HCT116 (cell line): ENCODE measurements at places on chromosomes 3 and 15. TPM values are rescaled to one million over a fixed set of nuclear protein-coding genes. Genes with fewer than 3 reads are reported as not detected.

DNA sequence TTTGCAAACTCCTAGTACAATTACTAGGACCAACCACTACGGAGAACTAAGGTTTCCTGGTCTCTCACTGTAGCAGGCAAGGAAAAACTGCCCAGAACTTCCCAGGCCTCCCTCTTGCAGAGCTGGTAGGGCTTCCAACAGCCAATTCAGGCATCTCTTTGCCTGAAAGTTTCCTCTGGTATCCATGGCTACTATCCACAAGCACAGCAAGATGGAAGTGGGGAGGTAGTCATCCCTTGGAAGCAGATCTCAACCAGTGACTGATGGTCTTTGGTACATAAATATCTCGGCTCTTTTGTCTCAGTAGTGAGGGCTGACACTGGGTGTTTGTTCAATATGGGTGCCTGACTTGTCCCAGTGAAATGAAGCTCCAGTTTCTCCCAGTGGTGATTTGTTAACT, 201.3 kb upstream of the MRPL3 start:
- H3K4me1 ChIP-seq: no peaks in the 10 kb centered on the region
- H3K4me3 ChIP-seq: no peak overlapping the region
- H3K36me3 ChIP-seq: no peaks in the 10 kb centered on the region
- no peak for DNase-seq
- H3K27ac ChIP-seq: no peak overlapping the region

GRCh38 chr3:102532901-102533300, 98.1 kb downstream of the ZPLD1 start:
- no peaks in the 10 kb centered on the region for H3K4me1 ChIP-seq
- H3K27ac ChIP-seq: no peak overlapping the region
- no peak for DNase-seq
- no peaks in the 10 kb centered on the region for H3K36me3 ChIP-seq

- H3K4me1 ChIP-seq: no peaks in the 10 kb centered on the region
- no peak for DNase-seq
- H3K36me3 ChIP-seq: no peaks in the 10 kb centered on the region
- 0 out of 2 replicates have a peak, but pooled peaks cover 3% of the 10 kb centered on the region for H3K27me3 ChIP-seq
- H3K4me3 ChIP-seq: no peak overlapping the region
- H3K27ac ChIP-seq: no peak overlapping the region
These were observed 46.4 kb upstream of the IQSEC1 start for GRCh38 chr3:13119471-13120220.

DNA sequence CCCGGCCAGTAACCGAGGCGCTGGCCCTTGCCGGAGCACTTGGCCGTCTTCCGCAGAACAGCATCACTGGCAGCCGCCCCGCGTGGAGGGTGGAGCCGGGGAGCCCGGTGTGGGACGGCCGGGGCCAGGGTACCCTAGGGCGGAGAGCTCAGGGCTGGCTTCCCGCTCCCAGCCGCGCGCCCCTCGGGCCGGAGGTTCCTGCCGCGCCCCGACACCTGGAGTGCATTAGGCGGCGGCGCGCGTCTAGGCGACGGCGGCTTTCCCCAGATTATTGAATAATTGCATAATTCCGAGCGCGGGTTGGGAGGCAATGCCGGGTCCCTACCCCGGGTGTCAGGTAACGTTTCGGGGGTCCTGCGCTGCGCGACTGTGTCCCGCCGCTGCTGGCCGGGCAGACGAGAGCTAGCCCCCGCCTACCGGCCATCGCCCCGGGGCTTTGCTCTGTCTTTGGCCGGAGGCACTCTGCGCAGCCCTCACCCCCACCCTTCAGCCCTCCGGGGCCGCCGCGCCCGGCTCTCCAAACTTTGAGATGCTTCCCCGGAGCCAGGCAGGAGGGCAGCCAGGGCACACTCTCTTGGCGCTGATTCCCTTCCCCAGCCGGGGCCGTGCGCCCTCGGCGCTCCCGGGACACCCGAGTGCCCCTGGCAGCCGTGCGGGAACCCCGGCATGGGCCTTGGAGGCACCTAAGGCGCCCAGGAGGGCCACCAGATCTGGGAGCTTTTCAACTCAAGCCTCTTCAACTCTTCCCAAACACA, 749 bp downstream of the ITGA11 start:
- H3K4me3 ChIP-seq: no peak overlapping the region
- H3K4me1 ChIP-seq: no peaks in the 10 kb centered on the region
- no peak overlapping the region for H3K27ac ChIP-seq

DNA sequence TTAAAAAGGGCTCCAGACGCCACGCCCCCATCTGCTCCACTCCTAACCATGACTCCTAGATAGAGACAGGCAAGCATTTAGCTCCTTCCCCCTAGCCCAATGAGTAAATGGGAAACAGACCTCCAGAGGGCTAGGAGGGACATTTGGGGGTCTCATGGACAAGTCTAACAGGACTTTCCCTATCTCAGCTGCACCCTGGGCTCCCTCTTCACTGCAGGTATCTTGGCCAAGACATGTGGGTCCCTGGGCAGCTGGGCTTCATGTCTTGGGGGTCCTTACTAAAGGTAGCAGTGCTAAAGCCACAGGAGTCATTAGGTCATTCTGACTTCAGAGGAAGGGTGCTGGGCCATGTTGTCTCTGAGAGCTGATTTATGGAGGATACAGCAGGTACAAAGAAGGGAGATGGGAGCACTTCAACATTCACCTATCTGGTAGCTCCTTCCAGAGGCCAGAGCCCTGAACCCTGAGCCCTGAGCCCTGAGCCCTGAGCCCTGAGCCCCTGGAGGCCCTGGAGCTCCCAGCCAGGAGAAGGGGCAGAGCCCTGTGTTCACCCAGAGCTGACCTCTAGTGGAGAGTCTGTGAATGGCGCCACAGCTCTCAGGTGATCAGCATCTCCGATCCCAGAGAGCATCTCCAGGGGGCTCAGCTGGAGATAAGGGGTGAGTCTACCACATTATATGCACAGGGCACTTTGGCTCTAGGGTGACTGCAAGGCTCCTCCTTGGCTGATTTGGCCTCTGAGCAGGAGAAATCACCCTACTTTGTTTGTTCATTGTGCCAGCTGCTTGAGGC, 40.1 kb upstream of the EPHB1 start:
- no peak overlapping the region for H3K27ac ChIP-seq
- H3K27me3 ChIP-seq: peaks cover 27% of the 10 kb centered on the region; the same call in 1 of the 2 replicates
- DNase-seq: peak; percentile 10
- no peaks in the 10 kb centered on the region for H3K4me1 ChIP-seq
- H3K4me3 ChIP-seq: no peak overlapping the region

DNA sequence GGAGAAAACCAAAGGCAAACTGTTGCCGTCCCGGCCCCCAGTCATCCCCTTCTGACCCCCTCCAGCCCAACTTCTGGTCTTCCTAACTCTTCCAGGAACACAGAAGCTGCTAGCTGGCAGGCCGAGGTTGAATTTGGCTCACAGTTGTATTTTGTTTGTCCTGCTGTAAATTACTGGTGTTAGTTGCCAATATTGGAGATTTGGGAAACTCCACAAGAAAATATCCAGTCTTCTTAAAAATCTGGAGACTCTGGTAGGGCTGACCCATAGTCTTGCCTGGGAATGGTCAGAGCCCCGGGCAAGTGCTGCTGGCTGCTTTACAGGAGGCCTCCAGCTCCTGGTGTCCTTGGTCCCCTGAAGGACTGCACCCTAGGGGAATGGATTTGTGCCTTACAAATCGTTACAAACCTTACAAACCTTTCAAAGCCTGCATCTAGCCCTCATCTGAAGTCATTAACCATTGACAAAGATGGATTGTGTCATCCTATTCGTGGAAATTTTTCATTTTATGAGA, 112.0 kb upstream of the MCTP2 start:
- H3K4me3 ChIP-seq: no peak overlapping the region
- H3K27me3 ChIP-seq: peaks cover 2% of the 10 kb centered on the region; the same call in 1 of the 2 replicates
- H3K4me1 ChIP-seq: no peaks in the 10 kb centered on the region
- H3K36me3 ChIP-seq: no peaks in the 10 kb centered on the region

DNA sequence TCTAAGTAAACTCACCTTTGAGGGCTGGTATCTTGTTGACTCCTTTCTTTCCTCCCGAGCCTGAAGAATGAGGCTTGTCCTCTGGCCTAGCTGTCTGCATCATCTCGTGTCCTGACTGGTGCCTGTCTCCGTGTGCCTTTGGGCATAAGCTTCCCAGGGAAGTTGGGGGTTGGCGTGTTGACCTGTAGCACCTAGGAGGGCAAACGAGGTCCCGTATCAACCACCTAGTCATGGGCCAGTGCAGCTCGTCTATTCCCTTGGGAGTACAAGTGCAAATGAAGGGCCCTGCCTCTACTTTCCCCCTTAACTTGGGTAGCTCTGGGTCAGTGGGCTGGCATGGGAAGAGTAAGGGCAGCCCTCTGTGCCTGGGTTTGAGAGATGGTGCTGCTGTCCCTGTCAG, 8.7 kb downstream of the TEX264 start:
- H3K36me3 ChIP-seq: peaks cover 6% of the 10 kb centered on the region
- no peak for DNase-seq
- H3K27ac ChIP-seq: no peak overlapping the region
- peaks cover 6% of the 10 kb centered on the region for H3K4me1 ChIP-seq
- no peak overlapping the region for H3K4me3 ChIP-seq

SLC38A3 gene
- total RNA-seq: 3.1 TPM
